Panc1 (cell line): ENCODE measurements at places on chromosomes 6 and 20.

GRCh38 chr20:51574248-51575033 lies 31.9 kb upstream of the NFATC2 start:
- no peak for DNase-seq

DNA sequence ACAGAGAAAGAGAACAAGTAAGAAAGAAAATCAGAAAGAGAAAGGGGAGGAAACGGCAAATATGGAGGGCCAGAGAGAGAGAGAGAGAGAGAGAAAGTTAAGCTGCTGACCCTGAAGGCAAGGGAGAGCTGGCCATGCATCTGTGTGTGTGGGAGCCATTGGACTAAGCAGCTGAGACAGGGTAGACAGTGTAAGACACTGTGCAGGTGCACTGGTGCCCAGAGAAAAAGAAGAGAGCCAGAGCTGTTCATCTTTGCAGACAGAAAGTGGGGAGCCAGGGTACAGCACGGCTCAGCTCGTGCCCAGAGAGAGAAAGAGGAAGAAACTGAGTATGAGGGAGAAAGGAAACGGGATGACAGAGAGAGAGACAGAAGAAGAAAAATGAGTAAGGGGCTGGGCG lies 24.2 kb upstream of the ZNF318 start:
- DNase-seq, result no peak

DNA sequence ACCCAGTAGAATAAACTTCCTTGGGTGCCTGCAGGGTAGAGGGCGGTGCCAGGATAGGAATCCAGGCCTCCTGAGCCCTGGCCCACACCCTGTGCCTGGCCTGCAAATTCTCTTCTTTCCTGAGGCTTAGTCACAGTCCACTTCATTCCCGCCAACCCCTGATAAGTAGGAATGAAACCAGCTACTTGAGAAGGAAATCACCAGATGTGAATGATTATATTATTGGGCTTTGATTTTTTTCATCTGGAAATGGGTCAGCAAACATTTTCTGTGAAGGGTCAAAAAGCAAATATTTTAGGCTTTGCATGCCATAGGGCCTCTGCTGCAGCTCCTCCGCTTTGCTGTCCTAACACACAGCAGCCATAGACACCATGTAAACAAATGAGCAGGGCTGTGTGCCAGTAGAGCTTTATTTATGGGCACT lies 50.2 kb downstream of the STK35 start:
- no peak for DNase-seq

- no peak for DNase-seq
Observed at GRCh38 chr6:157880534-157880933, 57.5 kb downstream of the SNX9 start.

GRCh38 chr6:148671085-148671484 lies 75.7 kb upstream of the UST start:
- DNase-seq, result no peak

DNA sequence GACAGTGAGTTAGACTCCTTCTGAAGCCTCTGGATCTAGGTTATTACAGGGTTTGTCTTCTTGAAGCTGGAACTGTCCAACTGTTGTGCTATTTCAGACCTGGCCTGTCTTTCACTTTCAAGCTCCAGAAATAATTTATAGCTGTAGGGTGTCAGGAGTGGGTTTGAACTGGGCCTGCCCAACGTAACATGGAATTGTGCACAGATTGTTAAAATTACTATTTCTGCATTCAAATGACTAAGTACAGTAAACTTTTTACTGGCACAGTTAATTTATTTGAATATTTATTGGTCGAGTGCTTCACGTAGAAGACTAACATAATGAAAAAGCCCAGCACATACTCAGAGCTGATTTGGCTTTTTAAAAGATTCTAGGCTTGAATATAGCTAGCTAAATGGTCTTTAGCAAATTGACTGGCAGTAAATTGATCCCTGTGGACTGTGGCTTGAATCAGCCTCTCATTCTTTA lies 74.3 kb downstream of the ARID1B start:
- no peak for DNase-seq

GRCh38 chr6:168222115-168223043 lies 97.2 kb downstream of the DACT2 start:
- DNase-seq, result no peak

DNA sequence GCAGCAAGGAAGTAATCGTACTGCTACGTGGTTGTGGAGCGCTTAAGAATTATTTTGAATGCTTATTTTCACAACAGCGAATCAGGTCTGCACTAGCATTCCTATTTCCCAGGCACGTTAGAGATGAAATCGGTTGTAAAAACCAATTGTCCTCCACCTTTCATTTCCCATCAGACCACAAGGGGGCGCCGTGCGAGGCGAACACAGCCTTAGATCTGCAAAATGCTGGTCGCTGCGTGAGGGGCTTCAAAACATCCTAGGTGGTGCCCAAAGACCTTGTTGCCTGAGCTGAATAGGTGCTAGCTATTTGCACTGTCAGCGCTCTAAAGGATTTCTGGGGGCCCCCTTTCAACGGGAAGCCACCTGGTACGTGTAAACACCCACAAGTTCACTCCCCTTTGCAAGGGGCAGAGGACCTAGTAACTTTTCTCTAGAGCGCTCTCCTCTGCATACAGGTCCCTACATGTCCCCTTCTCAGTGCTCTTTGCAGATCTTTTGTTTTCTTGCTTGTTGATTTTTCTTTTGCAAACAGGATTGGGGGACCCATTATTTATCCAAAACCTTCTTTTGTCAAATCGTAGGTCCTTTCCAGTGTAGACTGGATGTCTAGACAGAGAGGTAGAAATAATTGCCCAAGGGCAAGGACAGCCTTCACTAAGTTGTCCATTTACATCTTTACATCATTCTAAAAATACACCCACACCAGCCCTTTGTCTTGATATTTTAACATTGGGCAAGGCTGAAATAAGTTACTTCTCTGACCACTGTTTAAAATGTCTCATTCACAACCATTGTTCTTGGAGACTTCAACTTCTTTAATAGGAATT lies 59.8 kb downstream of the NEDD9 start:
- DNase-seq, result peak; percentile 43

GRCh38 chr6:20533746-20534294 lies 437 bp upstream of the CDKAL1 start:
- no peak for DNase-seq

DNA sequence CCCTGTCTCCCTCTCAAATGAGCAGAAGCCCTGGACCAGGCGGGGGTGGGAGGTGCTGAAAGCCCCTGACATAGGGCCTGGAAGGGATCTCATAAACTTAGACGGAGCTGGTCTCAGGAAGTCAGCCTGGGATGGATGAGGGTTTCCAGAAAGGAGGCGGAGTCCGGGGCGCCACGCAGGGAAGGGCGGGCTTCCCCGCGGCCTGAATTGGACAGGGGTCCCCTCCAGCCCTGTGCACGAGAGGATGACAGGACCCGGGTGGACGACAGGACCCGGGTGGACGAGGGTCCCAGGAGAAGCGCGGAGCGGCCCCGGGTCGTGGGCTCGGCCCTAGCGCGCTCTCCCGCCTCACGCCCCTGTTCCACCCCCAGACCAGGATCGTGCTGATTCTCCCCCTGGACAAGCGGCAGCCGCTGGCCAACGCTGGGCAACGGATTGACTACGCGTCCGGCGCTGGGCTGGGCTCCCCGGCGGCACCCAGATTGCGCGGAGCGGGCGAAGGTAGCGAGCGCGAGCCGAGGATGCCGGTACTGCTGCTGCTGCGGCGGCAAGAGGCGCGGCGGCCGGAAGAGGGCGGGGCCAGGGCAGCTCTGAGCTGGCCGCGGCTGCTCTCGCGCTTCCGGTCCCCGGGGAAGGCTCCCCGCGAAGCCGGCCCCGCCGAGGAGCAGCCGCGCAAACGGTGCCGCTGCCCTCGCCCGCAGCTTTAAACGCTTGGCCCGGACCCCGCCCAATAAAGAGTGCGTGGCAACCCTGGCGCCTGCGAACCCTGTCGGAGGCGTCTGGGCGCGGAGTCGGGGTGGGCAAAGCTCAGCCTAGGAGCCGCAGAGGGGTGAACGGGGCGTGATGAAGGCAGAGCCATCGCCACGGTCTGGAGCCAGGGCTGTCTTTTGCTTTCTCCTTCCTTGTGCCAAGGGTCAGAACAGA lies 1.3 kb downstream of the C20orf144 start:
- no peak for DNase-seq

GRCh38 chr6:35170891-35171290 lies 29.8 kb upstream of the TCP11 start:
- DNase-seq, result no peak

GRCh38 chr20:37775200-37775599 lies 81.4 kb downstream of the CTNNBL1 start:
- DNase-seq, result no peak

DNA sequence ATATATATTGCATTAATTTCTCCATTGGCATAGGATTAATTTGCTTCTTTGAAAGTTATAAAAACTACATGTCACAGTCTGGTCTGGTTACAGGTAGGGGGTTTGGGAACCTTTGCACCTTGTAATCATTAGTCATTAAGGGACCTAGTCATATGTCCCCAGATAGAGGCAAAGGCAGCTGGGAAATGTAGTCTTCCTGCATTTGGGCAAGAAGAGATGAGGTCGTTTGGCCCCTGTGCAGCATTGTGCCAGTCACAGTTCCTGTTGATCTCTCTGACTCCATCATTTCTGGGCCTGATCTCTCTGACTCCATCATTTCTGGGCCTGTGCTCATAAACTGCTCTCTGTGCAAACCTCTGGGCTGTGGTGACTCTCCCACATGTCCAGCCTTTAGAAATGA lies 73.2 kb downstream of the BCKDHB start:
- DNase-seq, result no peak
